ENCODE measurements at places on chromosomes 12 and 14. TPM values are rescaled to one million over a fixed set of nuclear protein-coding genes. Genes with fewer than 3 reads are reported as not detected.

GRCh38 chr12:31586728-31587127 lies 4.2 kb downstream of the DENND5B start:
- DNase-seq = no peak

DNA sequence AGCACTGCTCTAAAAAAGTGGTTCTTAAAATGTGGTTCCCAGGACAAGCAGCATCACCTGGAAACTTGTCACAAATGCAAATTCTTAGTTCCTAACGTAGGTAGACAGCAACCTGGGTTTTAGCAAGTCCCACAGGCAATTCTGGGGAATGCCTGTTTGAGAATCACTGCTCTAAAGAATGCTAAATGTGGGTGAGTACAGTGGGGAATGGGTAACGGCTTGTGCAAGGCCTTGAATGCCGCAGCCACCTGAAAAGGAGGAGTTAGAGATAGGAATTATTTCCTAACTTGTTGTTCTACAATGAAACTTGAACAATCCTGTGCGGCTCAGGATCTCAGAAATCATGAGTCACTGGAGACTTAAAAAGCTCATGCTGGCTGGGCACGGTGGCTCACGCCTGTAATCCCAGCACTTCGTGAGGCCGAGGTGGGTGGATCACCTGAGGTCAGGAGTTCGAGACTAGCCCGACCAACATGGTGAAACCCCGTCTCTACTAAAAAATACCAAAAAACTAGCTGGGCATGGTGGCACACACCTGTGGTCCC lies 34.9 kb downstream of the GNS start:
- no peak for DNase-seq

DNA sequence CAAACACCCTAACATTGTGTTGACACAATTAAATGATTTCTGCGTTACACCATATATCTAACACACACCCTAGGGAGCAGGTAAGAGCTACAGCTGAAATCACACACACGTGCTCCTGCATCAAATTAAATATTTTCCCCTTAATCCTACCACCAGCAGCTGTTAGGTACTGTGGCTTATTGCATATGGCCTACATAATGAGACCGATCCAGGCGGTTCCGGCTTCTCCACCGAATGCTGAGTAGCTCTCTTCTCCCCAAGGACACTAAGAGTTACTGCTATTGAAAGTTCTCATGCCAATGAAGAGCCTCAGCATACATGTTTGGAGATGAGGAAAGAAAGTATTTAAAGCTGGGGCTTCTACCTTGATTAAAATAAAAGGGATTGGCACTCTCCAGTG lies 472.2 kb upstream of the STXBP6 start:
- no peak for DNase-seq

Gene OTUB2
- 0.28 TPM for polyA plus RNA-seq

Gene CLEC9A
- not detected for polyA plus RNA-seq

GRCh38 chr12:108801736-108802100 lies 55.7 kb downstream of the SSH1 start:
- DNase-seq = no peak
